ELR (cell line): ENCODE measurements at places on chromosomes 5 and 9.

- DNase-seq: no peak
Measured at GRCh38 chr5:132873119-132873929, at the start of gene LEAP2. LEAP2 (plus strand) TSS chr5:132873668; CDS start chr5:132873695, 27 bp downstream.

DNA sequence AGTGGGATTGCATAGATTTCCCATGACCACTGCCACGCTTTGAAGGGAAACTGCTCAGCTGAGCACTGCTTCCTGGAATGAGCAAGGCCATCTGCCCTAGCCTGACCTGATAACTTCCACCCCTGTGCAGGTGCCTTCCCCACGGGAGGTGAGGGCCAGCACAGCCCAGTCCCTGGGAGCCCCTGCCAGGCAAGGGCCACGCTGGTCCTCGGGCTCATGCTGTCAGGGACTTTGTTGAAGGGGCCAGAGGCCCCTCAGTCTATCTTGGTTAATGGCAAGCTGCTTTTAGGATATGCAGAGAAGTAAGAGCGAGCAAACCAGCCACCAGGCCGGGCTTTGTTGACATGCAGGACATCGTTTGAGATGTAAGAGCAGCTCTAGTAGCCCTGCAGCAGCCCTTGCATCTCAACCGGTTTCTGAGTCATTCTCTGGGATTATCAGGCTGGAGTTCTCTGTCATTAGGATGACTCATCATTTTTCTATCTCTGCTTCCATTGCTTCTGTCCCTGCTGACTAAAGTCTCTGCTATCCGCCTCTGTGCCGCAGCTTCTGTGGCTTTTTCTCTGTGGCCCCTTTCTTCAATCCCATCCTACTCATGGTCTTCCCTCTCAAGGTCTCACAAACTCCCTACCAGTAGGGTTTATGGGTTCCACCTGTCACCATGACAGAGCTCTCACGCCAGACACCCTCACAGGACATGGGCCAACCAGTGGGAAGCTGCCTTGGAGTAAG, 30.6 kb upstream of the IQGAP2 start:
- DNase-seq: peak; percentile 94

GRCh38 chr5:180142021-180142765, 66.8 kb downstream of the RASGEF1C start:
- DNase-seq: no peak

DNA sequence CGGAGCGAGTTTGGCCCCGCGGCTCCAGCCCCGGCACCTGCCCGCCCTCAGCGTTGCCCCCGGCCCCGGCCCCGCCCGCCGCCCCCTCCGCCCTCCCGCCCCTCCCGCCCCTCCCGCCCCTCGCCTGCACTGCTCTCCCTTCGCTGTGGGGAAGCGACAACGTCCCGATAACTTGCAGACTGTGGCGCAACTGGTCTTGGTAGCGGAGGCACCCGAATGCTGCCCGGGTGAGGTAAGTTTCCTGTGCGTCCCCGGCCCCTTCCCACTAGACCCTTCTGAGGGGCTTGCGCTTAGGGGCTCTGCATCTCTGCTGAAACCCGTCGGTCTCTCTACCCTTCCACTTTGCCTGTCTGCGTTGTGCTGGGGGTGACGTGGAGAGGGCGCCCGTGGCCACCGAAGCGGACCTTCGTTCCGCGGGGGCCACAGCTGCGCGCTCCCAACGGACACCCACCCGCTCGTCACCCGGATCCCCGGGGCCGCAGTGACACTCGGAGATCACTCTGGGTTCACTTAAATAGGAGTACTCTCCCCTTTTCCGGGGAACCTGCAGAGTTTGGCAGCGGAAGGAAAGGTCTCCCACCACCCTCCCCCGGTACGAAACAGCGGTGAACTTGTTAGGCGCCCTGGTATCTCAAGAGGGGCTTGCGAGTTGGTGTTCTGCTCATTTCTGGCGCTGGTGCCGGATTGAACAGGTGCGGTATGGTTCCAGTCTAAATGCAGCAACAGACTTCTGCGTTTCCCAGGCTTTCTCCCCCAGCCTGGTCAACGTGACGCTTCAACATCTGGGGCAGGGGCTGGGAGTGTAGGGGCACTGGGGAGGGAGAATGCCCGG, 707 bp downstream of the PIP5K1B start:
- no peak for DNase-seq

GRCh38 chr5:74903165-74903787, 37.1 kb upstream of the FAM169A start:
- peak; percentile 47 for DNase-seq

DNA sequence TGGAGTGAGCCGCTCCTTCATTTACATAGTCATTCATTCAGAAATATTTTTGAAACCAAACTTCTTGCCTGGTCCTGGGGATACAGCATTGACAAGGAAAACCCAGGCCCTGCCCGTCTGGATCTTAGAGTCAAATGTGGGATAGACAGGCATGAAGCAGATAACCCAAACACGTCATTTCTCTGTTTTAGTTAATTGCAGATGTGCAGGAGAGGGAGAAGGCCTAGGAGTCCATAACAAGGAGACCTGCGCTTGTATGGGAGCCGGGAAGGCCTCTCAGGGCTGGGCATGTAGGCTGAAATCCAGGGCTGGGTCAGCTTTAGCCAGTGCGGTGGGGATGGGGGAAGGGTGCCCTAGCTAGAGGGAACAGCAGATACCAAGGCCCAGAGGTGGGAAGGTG, 43.3 kb downstream of the PRRX2 start:
- no peak for DNase-seq

- no peak for DNase-seq
Measured at GRCh38 chr5:8634219-8634618, 765.3 kb downstream of the MTRR start.

GRCh38 chr5:141362719-141363118, 1.2 kb upstream of the PCDHGA5 start:
- no peak for DNase-seq

DNA sequence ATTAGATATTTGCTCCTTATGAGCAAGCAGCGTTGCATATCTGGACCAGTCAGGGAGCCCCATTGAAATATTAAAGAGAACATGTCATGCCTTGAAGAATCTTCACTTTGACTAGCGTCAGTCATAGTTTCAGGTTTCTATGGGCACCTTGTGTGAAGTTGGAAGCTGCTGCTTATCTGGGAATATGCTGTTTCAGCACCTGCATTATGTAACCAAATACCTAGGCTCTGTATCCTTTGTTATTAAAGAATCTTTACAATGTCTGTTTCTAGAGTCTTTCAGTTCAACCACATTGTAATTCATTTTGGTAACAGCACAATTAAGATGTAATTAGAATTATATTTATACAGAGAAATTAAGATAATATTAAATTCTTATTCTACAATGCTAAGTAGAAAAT, 818.8 kb upstream of the TYRP1 start:
- DNase-seq: no peak

GRCh38 chr9:89109666-89110065, 69.0 kb downstream of the SHC3 start:
- no peak for DNase-seq

- DNase-seq: no peak
Measured at GRCh38 chr9:128370367-128370751, 815 bp upstream of the URM1 start.
